ENCODE measurements at places on chromosomes 2 and 18. TPM values are rescaled to one million over a fixed set of nuclear protein-coding genes. Genes with fewer than 3 reads are reported as not detected.

DNA sequence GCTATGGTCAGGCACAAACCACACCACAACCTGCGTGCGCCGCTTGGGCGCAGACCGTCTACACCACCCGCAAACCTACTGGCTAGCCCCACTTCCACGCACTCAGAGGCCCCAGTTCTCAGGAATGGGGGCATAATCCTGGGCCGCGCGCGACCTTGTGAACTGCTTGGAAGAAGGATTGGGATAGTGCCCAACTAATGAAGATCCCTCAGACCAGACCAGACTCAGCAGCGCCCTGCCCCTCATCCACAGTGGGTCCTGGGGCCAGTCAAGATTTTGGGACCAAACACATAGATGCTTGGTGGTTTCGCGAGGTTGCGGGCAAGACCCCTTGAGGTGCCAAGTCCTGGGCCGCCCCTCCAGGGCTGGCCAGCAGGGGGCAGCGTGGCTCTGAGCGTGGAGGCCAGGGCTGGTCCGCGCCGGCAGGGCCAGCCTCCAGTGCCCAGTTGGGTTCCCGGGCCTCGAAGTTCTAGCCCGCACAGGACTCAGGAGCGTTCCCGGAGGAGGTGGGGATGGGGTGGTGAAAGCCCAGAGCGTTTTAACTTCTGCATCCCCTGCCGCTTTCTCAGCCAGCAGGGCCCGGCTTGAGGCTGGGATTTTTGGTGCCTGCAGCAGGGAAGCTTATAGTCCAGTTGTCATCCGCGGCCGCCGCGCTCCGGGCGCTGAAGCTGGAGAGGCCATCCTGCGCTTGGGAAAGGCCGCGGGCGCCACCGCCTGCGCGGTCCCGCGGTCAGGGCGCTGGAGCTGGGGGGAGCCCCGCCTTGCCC is 8.3 kb downstream of the OSR1 start:
- DNase-seq = no peak

DNA sequence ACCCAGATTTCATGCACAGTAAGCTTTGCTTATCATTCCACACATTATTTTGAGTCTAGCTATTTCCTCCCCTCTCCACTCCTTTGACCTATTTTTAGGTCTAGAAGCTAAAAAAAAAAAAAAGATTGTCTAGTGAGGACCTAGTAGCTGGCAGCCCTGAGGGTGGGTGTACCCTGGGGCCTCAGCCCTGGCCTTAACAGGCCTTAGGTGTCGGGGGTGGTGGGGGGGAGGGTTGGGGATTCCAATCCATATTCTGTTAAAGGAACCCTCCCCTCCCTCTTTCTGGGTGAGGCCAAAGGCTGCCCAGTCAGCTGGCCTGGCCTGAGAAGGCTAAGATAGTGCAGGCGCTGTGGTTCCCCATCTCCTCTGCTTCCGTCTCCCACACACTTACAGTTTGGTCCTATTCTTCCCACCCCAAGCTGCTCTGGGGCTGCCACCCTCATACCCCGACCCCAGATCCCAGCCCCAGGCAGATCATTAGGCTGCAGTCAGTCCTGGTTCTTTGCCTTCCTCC is 65.5 kb upstream of the HK2 start:
- DNase-seq = no peak

UGT1A10 gene
- not detected for total RNA-seq

GRCh38 chr2:105843476-105844374 is 99.0 kb downstream of the NCK2 start:
- no peak for DNase-seq

SKOR2 gene
- total RNA-seq = not detected

DNA sequence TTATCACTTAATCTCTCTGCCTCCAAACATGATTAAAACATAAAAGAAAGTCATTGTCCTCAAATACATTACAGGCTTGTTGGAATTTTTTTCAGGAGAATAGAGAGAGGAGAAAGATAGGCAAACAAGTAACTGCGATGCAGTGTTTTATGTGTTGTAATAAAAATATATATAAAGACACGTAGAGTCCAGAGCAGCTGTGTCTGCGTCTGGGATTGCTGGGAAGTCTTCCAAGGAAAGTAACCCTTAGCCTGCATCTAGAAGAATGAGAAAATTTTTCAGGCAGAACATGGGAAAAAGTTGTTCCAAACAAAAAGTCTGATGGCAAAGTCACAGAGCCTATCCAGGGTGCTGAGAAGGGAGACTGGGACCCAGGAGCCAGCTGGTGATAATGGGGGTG is 91.8 kb upstream of the ST6GAL2 start:
- no peak for DNase-seq

GRCh38 chr2:72423756-72424155 is 276.1 kb upstream of the CYP26B1 start:
- DNase-seq = no peak

- no peak for DNase-seq
Observed at GRCh38 chr2:172993139-172993538, 82.5 kb upstream of the MAP3K20 start.

POTEJ gene
- not detected for total RNA-seq

DNA sequence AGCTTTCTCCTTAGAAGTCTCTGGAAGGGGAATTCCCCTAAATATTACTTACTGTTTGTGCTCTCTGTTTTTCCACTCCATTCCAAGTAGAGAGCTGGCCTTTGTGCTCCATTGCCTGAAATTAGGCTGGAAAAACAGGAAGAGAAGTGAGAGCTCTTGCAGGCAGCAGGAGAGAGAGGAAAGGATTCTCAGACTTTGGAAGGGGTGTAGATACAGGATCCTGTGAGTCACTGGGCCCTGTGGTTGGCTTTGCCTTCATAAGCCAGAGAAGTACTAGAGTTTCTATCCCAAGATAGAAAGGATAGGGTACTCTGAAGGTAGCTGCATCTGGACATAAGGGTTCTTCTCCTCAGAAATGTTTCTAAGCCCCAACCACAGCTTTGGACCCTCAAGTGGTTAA is 188.9 kb downstream of the CMPK2 start:
- no peak for DNase-seq

RBFA gene
- 40.5 TPM for total RNA-seq

GRCh38 chr2:224085246-224085645 is 46.2 kb upstream of the SERPINE2 start:
- no peak for DNase-seq

LIMS3 gene
- 6.8 TPM for total RNA-seq

- no peak for DNase-seq
Observed at GRCh38 chr2:144249035-144249637, 270.8 kb downstream of the ZEB2 start.

CPLX4 gene
- not detected for total RNA-seq

GRCh38 chr2:131419441-131419840 is 55.5 kb upstream of the RAB6D start:
- DNase-seq = no peak

DNA sequence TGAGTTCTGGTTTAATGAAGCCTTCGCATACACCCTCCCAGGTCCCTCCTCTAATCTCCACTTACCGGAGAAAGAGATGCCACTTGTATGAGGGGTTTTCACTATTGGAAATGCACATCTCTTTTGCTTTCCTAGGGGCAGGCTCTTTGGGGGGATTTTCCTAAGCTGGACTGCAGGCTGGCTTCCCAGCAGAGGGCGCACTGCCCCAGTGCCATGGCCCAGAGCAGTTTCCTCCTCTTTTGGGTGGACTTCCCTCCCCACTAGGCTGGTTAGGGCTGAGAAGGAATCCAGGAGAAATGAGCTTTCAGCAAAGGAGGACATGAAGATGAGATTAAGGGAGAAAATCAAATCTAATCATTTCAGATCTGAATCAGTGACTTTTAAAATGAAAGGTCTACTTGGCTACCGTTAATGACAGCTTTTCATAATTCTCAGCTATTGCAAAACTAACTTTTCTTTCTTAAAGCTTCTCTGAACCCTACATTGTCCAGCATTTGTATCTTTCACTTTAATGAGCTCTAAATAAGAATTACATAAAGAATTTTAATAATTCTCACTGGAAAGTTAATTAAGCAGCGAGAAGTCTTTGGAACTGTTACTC is 784.1 kb upstream of the FANCL start:
- no peak for DNase-seq

DNA sequence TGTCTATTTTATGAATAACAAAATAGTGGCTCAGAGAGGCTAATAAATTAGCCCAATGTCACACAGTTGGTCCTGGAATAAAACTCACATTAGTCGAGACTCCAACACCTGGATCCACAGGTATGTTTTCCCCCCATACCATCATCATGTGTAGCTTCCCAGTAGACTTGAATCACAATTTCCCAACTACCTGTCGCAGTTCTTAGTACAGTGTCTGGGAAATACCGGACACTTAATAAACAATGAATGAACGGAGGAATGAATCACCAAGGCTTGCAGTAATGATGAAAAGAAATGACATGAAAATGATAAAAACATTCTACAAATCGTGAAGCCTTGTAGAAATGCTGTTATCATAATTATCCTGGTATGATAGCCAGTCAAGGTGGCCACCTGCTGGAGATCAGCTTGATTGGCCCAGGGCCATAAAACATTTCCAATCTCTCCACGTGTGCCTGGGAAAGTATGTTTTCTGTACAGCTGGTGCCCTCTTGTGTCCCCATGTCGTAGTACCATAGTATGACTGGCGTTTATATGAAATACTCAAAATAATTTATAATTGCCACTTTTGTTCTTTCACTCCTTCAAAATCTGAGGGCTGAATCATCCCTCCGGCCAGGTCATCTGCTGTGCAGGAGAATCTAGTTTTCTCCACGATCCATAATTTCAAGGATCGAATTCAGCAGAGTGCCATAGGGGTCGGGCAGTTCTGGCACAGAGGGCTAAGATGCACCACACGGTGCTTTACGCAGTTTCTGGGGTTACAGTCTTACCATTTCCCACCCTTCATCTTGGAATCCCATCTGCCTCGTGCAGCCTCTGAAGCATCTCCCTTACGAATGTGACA is 95.4 kb downstream of the LAMA1 start:
- DNase-seq = no peak

CPO gene
- not detected for total RNA-seq

- DNase-seq = no peak
Observed at GRCh38 chr18:48831113-48831759, 119.5 kb downstream of the SMAD7 start.

- no peak for DNase-seq
Observed at GRCh38 chr2:241352227-241352626, 3.9 kb upstream of the FARP2 start.

DNA sequence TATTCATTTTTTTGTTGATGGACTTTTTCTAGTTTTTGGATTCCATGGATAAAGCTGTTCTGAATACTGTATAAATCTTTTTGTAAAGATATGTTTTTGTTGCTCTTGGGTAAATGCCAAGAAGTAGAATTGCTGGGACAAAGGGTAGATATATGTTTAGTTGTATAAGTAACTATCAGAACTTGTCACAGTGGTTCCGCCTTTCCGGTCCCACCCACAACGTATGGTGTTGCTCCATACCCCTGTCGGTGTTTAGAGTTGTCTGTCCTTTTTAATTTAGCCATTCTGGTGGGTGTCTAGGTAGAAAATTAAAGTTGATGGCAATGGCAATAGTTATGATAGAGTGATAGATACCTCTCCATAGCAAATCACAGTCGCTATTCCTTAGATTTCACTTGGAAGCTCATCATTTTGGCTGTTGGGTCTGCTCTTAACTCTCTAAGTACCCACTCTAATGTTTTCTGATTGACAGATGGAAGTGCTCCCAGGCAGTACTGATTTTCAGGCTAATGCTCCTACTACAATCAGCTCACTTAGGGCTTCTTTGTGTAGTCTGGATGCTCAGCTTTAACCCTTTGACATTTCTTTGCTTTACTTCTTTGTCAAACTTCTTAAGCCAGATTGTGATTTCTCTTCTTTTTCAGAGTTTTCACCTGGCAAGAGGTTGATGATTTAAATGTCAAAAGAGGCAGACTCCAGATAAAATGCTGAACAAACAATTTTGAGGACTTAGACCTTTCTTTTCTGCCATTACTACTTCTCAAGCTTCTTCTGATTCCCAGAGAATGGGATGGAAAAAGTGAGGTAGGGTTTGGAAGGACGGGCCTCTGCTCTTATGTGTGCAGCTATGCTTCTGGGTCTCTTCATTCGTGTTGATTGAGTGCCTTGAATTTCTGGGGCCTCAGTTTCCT is 156.4 kb downstream of the AQP4 start:
- no peak for DNase-seq

DNA sequence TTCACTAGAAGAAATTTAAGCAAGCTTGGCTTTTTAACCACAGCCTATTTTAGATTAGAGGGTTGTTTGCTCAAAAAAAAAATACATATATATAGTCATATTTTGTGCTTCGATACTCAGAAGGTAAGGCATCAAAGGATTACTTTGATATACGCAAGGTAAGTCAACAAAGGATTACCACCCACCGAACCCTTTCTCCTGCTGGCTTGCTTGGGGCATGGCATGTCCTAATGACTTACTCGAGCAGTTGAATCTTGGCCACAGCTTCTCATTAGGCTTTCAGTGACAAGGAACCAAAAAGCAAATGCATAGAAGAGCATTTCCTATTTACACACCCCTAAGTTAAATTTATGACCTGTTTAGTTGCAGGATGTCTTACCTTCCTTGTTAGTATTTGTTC is 295.7 kb downstream of the AGAP1 start:
- no peak for DNase-seq

DNA sequence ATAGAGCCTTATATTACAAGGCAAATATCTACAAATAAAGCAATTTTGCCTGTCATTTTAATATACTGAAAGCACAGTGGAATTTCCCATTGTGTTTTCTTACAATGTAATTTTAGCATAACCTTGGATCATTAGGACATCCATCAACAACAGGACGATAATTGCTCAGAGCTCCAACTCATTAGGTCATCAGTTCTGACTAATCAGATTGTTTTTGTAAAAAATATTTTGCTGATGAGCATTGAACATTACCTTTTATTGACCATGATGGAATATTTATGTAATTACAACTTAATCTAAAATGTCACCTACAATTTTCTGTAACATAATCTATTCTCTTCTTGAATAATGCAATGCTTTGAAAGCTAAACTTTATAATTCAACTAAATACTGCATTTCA is 215.3 kb upstream of the DSEL start:
- DNase-seq = no peak

GRCh38 chr2:101534149-101534611 is 59.3 kb upstream of the RFX8 start:
- DNase-seq = no peak

DNA sequence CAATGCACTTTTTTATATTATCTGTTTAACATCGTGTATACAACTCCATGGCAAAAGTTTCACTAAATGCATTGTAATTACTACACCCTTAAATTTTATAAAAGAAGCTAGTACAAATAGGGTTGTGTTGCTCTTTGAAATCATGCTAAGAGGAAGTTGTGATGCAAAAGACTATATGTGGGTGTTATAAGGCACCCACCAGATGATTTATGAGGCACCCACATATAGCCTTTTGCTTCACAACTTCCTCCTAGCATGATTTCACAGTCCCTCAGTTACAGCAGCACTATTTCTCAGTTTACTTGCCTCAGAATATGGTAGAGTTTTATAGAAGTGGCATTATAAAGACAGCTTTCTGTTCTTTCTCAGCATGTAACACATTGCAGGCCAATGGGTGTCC is 277.3 kb upstream of the DOK6 start:
- DNase-seq = no peak

CCDC68 gene
- total RNA-seq = 3.9 TPM

GAD1 gene
- not detected for total RNA-seq

REEP1 gene
- total RNA-seq = 0.34 TPM

DNA sequence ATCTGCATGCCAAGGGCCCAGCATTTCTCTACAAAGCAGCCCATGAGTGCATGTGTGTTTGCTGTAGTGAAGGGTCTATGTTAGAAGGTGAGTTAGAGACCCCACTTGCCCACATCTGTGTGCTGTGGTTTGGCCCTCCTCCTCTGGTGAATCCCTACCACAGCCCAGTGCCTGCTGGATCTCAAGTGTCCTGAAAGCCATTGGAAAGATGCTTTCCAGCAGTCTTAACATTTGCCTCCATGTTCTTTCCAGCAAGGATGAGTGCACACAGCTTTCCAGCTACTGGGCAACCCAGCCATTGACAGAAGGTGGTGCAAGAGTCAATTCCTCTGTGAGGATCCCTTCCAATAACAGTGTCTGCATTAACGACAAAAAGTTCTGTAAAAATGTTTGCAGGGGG is 13.6 kb downstream of the CRIM1 start:
- DNase-seq = no peak
